ENCODE measurements at places on chromosomes 2 and 18.

GRCh38 chr2:73177645-73178255 lies 24.6 kb upstream of the NOTO start:
- peak; percentile 36 for DNase-seq

- DNase-seq = no peak
Observed at GRCh38 chr2:199341123-199341522, 116.6 kb downstream of the SATB2 start.

DNA sequence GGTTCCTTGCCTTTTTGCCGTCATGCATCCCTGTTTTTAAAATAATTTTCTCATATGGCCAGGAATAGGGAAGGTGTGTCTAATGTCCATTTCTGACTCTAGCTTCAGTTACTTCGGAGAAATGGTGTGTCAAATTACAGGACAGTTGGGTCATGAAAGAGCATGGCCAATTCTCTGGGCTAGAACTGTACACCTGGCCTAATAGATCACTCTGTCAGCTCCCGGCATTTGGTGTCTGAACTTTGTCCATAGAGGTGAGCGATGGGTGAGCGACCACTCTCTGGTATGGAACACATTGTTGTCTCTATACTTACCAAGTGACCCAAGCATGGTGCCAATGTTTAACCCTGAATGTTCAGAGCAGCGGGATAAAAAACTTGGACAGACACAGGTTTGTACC lies 38.3 kb upstream of the ASB18 start:
- no peak for DNase-seq

- DNase-seq = no peak
Observed at GRCh38 chr2:22487541-22487940, 897.4 kb upstream of the KLHL29 start.

DNA sequence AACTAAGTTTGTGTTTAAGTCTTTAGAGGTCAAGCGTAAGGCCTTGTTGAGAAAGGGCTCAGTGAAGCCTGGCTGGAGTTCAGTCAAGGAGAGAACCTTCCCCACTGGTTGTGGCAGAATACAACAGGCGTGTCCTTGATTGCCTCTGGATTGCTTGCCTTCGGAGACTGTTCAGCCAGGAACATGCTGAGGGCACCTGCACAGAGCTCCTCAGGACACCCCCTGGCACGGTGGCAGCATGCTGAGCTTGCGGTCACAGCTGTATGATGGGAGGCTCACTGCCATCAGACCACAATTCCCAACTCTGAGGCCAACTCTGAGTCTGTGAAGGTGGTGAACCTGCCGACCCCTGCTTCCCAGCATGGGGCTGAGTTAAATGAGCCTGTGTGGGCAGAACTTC lies 130.0 kb downstream of the LPIN1 start:
- DNase-seq = no peak

DNA sequence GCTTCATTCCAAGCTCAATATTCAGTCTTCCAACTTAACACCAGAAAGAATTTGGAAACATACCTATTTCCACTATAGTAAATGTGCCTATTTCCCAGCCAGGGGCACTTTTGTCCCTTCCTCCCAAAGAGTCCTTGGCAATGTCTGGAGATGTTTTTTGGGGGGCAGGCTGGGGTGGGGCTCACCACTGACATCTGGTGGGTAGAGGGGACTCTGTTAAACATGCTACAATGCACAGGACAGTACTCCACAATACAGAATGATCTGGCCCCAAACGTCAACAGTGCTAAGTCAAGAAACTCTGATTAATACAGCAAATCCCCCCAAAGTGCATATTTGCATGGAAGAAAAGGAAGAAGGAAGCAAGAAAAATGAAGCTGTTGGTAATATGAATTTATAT lies 61.7 kb downstream of the SMIM21 start:
- no peak for DNase-seq
